CD4-positive, alpha-beta memory T cell (primary cell): ENCODE measurements at places on chromosomes 11 and 22. TPM values are rescaled to one million over a fixed set of nuclear protein-coding genes. Genes with fewer than 3 reads are reported as not detected.

DNA sequence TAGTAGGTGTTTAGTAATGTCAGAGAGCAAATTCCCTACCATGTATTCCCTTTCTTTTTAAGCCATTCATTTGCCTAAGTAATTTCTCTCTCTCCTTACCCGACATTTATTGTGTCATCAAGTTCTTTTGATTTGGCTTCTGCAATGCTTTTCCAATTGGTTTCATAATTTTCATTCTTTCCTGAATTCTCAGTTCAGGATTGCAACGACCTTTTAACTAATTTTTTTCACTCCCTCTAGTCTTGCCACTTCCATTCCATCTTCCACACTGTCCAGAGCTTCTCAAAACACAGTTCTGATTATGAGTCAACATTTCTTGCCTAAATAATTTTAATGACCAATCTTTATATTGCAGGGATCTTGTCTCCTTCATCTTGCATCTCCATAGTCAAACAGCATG lies 41.2 kb upstream of the RAB30 start:
- DNase-seq, result no peak

Gene KCTD14
- 0.20 TPM for total RNA-seq

DNA sequence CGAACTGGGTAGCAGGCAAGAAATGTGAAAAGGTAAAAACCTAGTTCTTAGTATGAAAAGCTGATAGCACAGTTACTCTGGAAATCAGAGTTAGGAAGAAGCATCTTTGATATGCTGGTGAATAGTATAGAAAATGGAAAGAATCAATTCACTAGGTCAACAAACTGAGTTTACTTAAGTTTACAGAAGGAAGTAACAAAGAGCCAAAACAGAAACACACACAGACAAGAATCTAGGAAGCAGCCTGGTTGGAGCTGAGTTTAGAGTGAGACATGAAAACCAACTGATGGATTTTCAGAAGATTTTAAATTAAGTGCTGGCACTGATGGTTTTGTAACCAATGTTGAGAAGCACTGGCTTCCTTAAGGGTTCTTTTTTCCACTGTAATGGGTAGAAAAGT lies 296.3 kb downstream of the CADM1 start:
- DNase-seq, result no peak

- no peak for DNase-seq
Observed at GRCh38 chr11:43547889-43548381, 132.6 kb upstream of the HSD17B12 start.

Gene SPATA19
- total RNA-seq, result not detected

GRCh38 chr11:9642894-9643293 lies 21.0 kb upstream of the SWAP70 start:
- no peak for DNase-seq

GRCh38 chr11:11620173-11620920 lies 1.5 kb downstream of the GALNT18 start:
- DNase-seq, result no peak

DNA sequence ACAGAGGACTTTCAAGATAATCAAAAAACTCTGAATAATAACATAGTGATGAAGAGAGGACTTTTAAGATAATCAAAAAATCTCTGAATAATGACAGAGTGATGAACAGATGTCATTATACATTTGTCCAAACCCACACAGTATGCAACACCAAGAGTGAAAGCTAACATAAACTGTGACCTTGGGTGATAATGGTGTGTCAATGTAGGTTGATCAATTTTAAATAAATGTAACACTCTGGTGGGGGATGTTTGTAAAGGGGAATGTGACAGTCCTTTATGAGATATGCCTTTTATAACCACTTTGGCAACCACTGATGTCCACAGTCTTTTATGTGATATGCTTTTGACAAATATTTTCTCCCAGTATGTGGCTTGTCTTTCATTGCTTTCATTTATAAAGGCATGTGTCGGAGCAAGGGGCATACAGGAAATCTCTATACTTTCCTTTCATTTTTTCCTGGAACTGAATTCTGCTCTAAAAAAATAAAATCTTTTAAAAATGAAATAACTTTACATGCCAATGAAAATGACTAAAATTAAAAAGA lies 10.3 kb upstream of the OR9G1 start:
- no peak for DNase-seq

- DNase-seq, result no peak
Observed at GRCh38 chr22:47446331-47446730, 683.9 kb downstream of the TBC1D22A start.
